ENCODE measurements at places on chromosomes 7 and 10.

- no peak for DNase-seq
Measured at GRCh38 chr7:739983-740942, 13.2 kb upstream of the PRKAR1B start.

DNA sequence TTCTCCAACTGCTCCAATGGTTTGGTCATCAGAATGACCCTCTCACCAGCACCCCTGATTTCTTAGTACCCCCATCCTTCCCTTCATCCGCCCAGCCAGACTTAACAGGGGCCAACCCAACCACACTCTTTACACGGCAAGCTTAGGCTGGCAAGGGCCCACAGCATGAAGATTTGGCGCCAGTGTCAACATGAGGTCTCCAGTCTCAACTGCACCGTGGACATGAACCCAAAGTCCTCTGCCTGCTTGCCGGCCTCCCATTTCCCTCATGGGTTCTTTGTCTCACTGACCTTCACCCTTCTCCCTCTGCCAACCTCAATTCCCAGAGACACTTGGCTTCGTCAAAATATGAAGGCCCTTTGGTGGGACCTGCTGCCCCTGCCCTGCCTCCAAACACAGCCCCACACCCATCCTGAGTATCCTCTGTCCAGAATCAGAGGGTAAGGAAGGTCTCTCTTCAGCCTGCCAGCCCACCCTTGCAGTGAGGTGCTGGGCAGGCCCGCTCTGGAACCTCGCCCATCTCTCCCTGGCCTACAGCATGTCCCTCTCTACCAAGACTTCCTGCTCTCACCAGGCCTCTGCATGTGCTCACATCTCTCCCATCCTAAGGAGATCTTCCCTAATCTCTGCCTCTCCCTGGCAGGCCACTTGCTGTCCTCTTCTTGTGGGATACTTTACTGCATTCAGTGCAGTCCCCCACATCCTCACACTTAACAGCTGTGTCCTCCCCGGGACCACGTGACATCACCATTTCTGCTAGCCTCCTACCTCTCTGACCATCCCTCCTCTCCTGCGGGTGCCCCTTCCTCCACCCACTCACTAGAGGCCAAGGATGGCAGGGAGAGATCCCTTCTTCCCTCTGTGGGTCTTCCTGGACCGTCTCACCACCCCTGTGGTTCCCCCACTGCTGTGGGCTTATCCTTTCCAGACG is 91.7 kb upstream of the ZMIZ1 start:
- DNase-seq, result no peak

DNA sequence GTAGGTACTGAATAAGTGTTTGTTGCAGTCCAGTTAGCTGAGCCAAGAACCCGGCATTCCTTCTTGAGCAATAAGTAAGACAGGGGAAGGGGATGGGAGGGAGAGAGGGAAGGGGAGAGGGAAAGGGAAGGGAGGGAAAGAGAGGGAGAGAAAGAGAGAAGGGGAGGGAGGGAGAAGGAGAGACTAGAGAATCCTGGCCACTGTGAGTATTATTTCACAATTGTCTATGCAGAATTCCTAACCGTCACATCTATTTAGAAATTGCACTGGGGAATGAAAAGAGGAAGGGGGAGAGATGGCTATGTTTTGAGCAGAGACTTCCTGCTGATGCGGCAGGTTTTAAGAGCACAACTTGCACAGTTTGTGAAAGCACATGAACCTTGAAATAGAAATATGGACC is 251.4 kb upstream of the ZMIZ1 start:
- DNase-seq, result no peak

DNA sequence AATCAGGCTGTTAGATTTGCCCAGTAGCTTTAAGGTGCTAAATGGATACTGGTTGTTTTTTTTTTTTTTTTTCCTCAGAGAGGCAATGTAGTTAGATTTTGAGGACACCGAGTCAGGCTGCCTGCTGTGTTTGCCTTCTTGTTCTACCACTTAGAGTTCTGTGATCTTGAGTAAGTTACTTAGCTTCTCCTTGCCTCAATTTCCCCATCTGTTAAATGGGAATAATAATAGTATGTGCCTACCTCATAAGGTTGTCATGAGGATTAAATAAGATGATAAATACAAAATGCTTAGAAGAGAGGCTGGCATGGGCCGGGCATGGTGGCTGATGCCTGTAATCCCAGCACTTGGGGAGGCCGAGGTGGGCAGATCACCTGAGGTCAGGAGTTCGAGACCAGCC is 14.6 kb downstream of the MORN4 start:
- DNase-seq, result no peak

GRCh38 chr10:114174695-114175188 is 739 bp upstream of the CCDC186 start:
- no peak for DNase-seq

- DNase-seq, result no peak
Measured at GRCh38 chr10:28387140-28387539, 84.3 kb upstream of the MPP7 start.

DNA sequence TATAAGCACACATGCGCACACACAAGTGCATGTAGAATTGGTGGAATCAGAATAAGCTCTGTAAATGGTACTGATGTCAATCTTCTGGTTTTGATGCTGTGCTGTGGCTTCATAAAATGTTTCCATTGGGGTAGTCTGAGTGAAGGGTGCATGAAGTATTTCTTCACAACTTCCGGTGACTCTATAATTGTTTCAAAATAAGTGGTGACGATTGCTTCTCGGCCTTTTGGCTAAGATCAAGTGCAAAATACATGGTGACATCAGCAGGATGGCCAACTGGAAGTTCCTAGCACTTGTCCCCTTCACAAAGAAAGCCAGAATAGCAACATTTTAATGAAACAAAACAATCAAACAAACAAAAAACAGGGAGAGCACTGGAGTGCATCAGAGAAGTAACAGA is 41.6 kb upstream of the CAMK2B start:
- no peak for DNase-seq

DNA sequence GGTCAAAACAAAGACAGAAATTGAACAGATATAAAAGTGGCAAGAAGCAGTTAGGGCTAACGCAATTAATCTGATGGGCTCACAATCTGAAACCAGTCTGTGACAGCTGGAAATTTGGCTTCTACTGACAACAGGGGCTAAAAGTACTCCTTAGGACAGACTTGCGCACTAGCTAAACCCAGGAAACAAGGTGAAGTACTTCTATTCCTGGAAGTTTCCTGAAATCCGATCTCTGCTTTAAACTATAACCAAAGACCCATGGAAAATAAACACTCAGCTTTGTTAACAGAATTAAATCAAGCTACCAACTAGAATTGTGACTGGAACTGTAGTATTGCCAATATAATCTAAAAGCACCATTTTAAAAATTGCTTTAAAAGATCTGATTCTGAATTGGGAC is 520.2 kb upstream of the ZWINT start:
- no peak for DNase-seq

DNA sequence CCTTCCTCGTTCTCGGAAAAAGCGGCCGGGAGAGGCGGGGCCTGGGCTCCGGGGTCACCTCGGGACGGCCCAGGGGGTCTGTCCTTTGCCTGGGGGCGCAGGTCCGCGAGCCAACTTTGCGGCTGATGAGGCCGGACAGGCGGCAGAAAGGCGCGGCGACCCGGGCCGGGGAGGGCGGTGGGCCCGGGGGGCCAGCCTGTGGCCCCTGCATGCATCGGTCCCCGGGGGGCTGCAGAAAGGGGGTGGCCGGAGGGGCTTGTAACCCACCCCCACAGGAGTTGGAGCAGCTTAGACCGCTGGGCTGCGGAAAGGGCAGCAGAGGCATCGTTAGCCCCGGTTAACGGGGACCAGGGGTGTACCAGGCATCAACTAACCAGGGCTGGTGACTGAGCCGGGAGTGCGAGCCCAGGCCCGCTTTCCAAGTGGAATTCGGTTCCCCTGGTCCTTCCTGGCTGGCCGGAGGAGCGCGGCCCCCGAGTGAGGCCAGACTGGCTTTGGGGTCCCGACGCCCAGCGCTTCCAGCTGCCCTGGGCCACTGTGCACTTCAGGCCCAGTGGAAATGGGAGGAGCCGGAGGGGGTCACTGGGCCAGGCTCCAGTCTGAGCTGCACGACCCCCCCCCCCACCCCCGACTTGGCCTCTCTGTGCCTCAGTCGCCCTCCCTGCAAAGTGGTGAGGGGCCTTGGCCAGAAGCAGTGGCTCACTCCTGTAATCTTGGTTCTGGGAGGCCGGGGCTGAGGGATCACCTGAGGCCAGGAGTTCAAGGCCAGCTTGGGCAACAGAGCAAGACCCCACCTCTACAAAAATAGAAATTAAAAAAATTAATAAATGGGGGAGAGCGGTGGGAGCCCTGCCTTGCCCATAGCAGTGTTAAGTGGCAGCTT is 919 bp downstream of the SLC29A4 start:
- DNase-seq, result no peak

GRCh38 chr7:11170175-11170574 is 196.5 kb downstream of the PHF14 start:
- no peak for DNase-seq

- DNase-seq, result no peak
Measured at GRCh38 chr10:13865758-13866491, 279.2 kb downstream of the PRPF18 start.

DNA sequence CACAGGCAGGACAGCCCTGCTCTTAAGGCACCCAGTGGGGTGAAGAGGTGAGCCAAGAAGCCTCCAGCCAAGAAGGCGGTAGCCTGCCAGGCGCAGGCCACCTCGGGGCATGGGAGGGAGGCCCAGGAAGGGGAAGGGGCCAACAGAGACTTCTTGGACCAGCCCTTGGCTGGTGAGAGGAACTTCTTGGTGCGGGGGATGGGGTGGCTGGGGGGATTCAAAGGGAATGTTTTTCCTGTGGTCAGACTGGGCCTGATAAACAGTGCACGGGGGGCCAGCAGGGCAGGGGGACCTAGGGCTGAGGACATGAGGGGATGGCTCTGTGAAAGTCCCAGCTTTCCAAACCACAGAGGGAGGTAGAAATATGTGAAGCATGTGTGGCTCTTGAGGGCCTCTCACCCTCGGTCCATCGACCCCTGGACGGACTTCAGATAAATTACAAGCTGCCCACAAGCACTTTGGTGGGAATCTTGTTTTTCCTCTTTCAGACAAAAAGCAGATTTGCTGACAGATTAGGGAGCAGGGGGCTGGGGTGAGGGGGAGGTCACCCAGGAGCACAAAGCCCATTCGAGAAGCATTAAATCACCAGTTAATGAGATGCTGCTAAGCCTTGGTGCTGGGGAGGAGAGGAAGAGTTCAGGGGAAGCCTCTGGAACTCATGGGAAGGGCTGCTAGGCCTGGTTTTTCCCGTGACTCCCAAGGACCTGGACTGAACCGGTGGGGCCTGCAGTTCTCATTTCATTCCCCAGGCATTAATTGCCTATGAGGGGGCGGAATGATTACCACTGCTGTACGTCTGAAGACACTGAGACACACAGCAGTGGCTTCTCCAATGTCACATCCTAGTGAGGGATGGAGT is 11.3 kb downstream of the CRYGN start:
- DNase-seq, result no peak

DNA sequence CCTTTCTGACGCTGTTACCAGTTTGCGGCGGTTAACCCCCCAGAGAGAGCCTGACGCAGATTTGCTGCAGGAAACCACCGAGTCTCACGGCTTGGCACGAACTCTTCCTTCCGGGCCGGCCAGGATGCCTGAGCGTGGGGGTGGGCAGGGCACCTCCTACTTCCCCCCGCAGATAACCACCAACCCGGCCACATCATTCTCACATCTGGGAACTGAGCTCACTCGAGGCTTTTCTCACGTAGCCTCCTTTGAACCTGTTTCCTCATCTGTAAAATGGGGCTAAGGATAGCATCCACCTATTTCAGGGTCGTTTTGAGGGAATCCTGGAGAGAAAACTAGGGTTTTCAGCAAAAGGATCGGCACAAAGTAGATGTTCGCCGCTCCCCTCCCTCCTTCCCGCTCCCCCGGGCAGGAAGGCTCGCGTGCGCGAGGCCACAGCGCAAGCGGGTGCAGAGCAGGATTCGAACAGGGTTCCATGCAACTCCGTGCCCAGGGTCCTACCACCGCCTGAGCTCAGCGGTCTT is 23.6 kb downstream of the DDIT4 start:
- DNase-seq, result peak; percentile 97

DNA sequence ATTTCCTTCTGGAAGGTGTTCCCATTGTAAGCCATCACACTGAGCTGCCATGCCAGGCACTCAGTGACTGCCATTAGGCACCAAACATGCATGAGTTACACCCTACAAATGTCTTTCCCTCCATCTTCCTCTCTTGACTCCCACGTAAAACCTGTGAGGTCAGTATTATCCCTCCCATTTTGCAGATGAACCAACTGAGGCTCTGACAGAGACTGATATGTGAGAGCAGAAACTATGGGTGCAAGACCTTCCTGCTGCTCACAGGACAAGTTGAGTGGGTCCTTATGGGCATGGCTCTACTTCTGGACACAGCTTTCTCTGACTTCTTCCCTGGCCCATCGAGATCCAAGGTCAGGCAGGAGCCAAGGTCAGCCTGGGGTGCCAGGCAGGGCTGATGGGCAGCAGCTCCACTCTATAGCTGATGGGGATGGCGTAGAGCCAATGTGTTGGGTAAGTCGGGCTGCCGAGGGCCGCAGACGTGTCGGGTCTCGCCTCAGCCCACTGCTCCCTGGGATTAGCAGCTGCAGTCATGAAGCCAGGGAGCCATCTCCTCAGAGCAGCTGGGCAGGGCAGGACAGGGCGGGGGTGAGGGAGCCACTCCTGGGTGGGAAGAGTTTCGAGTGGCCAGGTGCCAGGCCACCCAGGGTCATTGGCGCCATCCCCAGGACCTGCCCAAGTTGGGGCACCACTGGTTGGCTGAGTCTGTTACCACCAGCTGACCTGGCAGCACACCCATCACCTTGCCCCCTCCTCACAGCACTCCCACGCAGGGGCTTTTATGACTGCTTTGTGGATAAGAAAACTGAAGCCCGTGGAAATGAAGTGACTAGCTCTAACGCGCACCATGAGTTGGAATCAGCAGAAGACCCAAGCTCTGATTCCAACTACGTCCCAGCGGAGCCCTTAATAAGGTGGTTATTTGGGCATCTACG is 117.8 kb upstream of the ZMIZ1 start:
- DNase-seq, result no peak

- no peak for DNase-seq
Measured at GRCh38 chr7:44771358-44771757, 22.7 kb downstream of the ZMIZ2 start.

- no peak for DNase-seq
Measured at GRCh38 chr7:17598846-17599245, 300.4 kb downstream of the AHR start.

DNA sequence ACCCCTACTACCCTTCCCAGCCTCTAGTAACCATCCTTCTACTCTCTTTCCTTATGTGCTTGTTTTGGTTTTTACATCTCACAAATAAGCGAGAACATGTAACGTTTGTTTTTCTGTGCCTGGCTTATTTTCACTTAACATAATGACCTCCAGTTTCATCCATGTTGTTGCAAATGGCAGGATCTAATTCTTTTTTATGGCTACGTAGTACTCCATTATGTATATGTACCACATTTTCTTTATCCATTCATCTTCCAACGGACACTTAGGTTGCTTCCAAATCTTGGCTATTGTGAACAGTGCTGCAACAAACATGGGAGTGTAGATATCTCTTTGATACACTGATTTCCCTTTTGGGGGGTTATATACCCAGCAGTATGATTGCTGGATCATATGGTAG is 33.6 kb upstream of the SLC26A4 start:
- no peak for DNase-seq

- DNase-seq, result no peak
Measured at GRCh38 chr10:103660364-103661197, 167.1 kb downstream of the NEURL1 start.

All from GDM1 (cell line).